ENCODE measurements at places on chromosomes 11 and 22. TPM values are rescaled to one million over a fixed set of nuclear protein-coding genes. Genes with fewer than 3 reads are reported as not detected.
A peak's percentile ranks its signal among the peaks of the same experiment; 100 is the strongest.

The PLAAT5 gene
- not detected for total RNA-seq

DNA sequence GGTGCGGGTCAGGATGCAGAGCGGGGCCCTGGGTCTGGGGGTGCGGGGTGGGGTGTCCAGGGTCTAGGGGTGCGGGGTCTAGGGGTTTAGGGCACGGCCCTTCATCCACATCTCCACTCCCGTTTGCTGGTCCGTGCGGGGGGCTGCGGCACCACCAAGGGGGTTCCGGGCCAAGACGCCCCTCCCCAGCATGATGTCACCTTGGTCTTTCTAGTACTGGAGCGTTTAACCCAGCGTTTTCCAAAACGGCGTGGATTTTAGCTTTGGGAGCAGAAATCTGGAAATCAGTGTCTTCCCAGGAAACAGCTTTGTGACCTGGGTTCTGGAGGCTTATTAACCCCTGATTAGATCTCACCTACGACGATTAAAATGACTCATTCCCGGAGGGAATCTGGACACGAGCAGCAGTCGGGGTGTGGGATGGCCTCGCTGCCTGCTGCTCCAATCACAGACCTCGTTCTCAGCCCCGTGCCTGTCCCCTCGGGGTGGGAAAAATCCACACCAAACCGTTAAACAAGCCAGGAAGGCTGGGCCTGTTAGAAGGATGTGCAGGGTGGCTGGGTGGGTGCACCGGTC is 759 bp downstream of the AP2A2 start:
- no peaks in the 10 kb centered on the region for H3K27me3 ChIP-seq
- H3K27ac ChIP-seq: peak overlapping the region; percentile 60
- H3K4me3 ChIP-seq: peak overlapping the region; percentile 75

The EHF gene
- total RNA-seq: 0.24 TPM

DNA sequence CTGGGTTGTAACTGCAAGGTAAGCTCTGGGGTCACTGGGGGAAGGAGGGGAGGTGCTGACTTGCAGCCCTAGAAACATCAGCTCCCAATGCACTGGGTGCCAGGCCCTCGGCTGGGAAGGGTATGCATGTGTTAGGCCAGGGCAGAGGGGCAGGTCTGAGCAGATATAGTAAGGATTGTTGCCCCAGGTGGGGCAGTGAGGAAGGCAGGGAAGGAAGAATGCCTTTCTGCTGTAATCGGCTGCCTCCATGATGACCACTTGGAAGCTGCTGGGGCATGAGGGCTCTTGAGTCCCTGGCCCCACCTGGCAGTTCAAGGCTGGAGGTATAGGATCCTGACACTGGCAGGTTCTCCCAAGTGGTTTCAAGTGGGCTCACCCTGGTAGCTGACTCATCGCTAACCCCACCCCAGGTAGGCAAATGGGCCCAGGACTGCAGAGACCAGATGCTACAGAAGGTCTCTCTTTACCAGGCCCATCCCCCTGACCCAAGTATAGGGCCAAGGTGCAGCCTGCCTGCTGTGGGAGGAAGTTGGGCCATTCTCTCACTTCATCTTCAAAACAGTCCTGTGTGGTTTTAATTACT is 56.7 kb downstream of the TIMP3 start:
- H3K27me3 ChIP-seq: no peaks in the 10 kb centered on the region
- no peak for DNase-seq
- H3K4me3 ChIP-seq: no peak overlapping the region
- H3K36me3 ChIP-seq: peaks cover 18% of the 10 kb centered on the region
- H3K27ac ChIP-seq: no peak overlapping the region

DNA sequence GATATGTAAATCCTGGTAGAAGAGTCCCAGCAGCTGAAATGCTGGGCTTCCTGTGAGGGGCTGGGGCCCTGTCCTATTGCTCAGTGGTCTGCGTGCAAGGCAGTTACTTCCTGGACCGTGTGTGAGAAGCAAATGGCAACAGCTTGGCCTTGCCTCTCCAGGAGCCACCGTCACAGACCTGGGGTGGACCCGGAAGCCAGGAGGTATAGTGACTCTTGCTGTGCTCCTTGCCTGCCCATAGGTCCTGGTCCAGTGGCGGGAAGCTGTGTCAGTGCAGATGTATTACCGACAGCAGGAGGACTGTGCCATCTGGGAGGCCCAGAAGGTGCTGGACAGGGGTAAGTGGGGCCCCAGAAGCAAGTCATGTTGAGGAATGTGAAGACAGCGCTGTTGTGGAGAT is 54.3 kb downstream of the PISD start:
- H3K4me3 ChIP-seq: no peak overlapping the region
- no peak for DNase-seq
- H3K36me3 ChIP-seq: peaks cover 24% of the 10 kb centered on the region
- H3K4me1 ChIP-seq: peaks cover 25% of the 10 kb centered on the region

- DNase-seq: no peak
- no peaks in the 10 kb centered on the region for H3K36me3 ChIP-seq
- H3K4me3 ChIP-seq: no peak overlapping the region
- no peak overlapping the region for H3K27ac ChIP-seq
Observed at GRCh38 chr11:117908109-117908895, 20.9 kb downstream of the TMPRSS13 start.

- H3K4me3 ChIP-seq: no peak overlapping the region
- H3K36me3 ChIP-seq: no peaks in the 10 kb centered on the region
Observed at GRCh38 chr11:12046636-12047236, 38.3 kb upstream of the DKK3 start.

DNA sequence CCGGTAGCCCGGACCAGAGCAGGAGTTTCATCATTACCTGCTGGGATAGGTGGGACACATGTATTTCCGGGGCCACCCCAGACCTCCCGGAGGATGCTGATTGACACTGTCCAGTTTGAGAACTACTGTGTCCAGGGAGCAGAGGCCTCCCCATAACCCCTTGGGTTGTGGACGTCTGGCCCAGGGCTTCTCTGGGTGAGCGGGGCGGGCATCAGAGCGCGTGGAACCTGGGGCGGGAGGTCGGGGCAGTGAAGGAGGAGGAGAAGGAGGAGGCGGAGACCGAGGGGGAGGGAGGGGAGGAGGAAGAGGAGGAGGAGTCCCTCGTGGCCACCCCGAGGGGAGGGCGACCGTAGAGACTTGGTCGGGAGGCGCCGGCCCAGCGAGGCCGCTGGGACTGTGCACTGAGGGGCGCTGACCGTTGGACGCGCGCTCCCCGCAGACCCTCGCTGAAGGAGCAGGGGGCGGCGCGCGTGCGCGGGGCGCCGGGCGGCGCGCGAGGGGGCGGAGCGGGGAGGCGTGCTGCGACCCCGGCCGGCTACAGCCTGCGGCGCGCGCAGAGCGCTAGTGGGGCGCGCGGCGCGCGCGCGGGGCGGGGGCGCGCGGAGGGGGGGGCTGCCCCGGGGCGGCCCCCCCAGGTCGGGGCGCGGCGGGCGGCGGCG is at the start of gene GRK3:
Gene GRK3, plus strand, starts transcription at position 356 of the 659 bp plus-strand sequence. CDS start 366 bp downstream, outside the sequence.
- no peaks in the 10 kb centered on the region for H3K27me3 ChIP-seq
- no peaks in the 10 kb centered on the region for H3K36me3 ChIP-seq
- DNase-seq: no peak
- peak within 1 kb of the TSS; percentile 66 for H3K27ac ChIP-seq

The NAP1L4 gene
- 186 TPM for total RNA-seq

GRCh38 chr11:86947541-86947940 is 7.7 kb downstream of the FZD4 start:
- H3K27ac ChIP-seq: no peak overlapping the region
- H3K36me3 ChIP-seq: peaks cover 13% of the 10 kb centered on the region
- no peak for DNase-seq
- H3K4me3 ChIP-seq: no peak overlapping the region
- no peaks in the 10 kb centered on the region for H3K27me3 ChIP-seq
- H3K4me1 ChIP-seq: peaks cover 79% of the 10 kb centered on the region

DNA sequence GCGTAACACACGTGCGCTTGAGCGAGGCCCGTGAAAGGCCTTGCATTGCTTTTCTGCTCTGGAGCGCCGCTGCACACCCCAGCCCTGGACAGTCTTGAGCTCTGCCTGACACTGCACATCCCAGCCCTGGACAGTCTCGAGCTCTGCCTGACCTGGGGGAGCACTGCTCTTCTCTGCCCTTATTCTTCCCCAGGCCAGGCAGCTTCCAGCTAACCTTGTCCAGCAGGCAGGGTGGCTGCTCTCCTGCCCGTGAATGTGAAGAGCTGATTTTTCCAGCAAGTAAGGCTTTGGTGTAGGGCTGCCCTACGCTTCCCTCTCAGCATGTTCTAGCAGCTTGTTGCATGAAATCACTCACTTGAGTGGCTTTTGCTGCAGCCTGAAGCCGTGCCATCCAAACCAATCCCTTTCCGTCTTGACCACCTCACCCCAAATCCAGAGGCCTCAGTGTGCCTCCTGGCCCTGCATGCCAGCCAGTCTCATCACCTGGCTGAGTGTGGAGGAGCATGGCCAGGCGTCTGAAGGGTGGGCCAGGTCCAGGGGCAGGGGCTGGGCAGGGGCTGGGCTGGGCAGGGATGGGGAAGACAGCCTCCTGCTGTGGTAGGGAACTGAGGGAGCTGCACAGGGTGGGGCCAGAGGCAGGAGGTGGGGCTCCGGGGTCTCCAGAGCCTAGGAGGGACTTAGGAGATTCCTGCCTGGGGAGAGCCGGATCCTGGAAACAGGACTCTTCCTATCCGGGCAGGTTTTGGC is 89.5 kb upstream of the B3GAT1 start:
- no peaks in the 10 kb centered on the region for H3K4me1 ChIP-seq

- H3K4me3 ChIP-seq: no peak overlapping the region
- H3K4me1 ChIP-seq: peaks cover 9% of the 10 kb centered on the region
- DNase-seq: no peak
- H3K36me3 ChIP-seq: no peaks in the 10 kb centered on the region
Observed at GRCh38 chr22:48974443-48975315, 853.0 kb downstream of the BRD1 start.

DNA sequence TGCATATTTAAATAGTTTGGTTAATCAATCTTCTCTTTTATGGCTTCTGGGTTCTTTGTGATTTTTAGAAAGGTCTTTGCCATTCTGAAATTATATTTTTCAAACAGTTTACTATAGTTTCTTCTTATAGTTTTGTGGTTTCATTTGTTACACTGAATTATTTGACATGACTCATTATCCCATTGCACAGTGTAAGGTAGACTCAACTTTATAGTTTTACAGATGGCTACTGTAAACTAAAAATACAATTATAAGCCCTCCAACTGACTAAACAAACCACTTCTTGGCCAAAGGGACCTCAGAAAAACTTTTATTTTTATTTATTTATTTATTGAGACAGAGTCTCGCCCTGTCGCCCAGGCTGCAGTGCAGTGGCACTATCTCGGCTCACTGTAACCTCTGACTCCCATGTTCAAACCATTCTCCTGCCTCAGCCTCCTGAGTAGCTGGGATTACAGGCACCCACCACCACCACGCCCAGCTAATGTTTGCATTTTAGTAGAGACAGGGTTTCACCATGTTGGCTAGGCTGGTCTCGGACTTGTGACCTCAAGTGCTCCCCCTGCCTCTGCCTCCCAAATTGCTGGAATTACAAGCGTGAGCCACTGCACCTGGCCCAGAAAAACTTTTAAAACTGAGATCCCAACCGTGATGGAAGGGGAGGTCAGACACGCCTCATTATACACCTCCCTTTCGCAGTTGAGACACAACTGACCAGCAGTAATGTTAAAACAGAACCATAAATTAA is 14.1 kb upstream of the RAC2 start:
- no peak for DNase-seq
- no peaks in the 10 kb centered on the region for H3K4me1 ChIP-seq
- no peak overlapping the region for H3K27ac ChIP-seq
- no peaks in the 10 kb centered on the region for H3K36me3 ChIP-seq
- peaks cover 16% of the 10 kb centered on the region for H3K27me3 ChIP-seq

The SYNGR1 gene
- not detected for total RNA-seq

DNA sequence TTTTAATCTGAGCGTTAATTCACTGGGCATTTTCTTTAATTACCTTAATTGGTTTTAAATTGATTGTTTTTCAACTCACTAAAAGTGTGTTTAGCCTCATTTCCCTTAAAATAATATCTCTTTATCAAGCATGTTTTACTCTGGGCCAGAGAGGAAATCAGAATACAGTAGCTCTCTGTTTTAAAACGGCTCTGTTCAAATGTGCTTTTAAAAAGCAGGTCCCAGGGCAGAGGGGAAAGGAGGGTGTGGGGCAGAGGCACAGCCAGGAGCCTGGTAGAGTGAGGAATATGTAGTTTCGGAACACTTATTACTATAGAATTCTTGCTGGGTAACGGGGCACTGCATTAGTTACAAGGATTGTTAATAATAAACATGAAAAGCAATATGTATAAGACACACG is 47.6 kb downstream of the FBXO7 start:
- no peak overlapping the region for H3K4me3 ChIP-seq
- H3K27me3 ChIP-seq: no peaks in the 10 kb centered on the region
- no peaks in the 10 kb centered on the region for H3K4me1 ChIP-seq
- no peaks in the 10 kb centered on the region for H3K36me3 ChIP-seq
- no peak overlapping the region for H3K27ac ChIP-seq
- no peak for DNase-seq

The UBQLN3 gene
- total RNA-seq: not detected

DNA sequence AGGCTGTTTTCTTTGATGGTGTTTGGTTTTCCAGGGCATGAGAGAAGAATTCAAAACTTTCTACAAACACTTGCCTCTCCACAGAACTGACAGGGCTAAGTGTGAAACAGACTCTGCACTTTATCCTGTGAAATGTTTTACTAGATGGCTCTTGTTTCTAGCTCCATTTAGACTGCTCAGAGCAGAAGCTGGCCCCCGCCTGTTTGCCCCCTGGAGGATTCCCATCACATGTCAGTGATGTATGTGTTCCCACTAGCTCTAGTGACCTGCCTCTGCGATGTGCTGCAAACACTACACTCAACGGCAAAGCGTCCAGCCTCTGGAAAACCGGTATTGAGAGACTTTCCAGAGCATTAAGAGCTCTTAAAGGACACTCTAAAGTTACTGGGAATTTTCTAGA is 41.4 kb upstream of the PCF11 start:
- H3K27me3 ChIP-seq: no peaks in the 10 kb centered on the region
- peak overlapping the region; percentile 27 for H3K27ac ChIP-seq
- H3K4me1 ChIP-seq: peaks cover 52% of the 10 kb centered on the region

- no peak for DNase-seq
- H3K27me3 ChIP-seq: peaks cover 5% of the 10 kb centered on the region
- no peak overlapping the region for H3K4me3 ChIP-seq
- H3K36me3 ChIP-seq: no peaks in the 10 kb centered on the region
Observed at GRCh38 chr11:117719480-117719879, 77.5 kb downstream of the DSCAML1 start.

GRCh38 chr11:123235117-123235655 is 40.1 kb upstream of the CLMP start:
- H3K36me3 ChIP-seq: no peaks in the 10 kb centered on the region
- no peaks in the 10 kb centered on the region for H3K27me3 ChIP-seq
- no peak overlapping the region for H3K27ac ChIP-seq
- H3K4me1 ChIP-seq: peaks cover 11% of the 10 kb centered on the region

- peak; percentile 61 for DNase-seq
- no peak overlapping the region for H3K27ac ChIP-seq
- H3K4me3 ChIP-seq: no peak overlapping the region
Observed at GRCh38 chr11:111538407-111539114, 2.0 kb upstream of the LAYN start.

DNA sequence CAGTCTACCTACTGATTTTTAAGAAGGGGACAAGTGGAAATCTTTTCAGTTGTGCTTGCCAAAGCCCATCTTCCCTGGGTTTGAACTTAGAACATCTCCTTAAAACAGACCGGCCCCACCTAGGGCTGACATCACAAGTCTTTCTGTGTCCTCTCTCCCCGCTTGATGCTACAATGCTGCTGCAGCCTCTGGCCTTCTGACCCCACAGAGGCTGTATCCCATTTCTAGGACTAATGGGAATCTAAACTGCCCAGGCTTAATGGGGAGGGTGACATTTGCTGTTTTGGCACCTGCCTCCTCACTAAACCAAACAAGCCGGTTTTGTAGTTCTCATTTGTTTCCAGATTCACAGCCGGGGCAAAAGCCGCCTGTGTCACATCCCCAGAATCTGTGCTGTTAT is 121.3 kb upstream of the CADM1 start:
- DNase-seq: no peak
- no peak overlapping the region for H3K4me3 ChIP-seq
- H3K36me3 ChIP-seq: no peaks in the 10 kb centered on the region
- H3K27ac ChIP-seq: no peak overlapping the region
- peaks cover 13% of the 10 kb centered on the region for H3K27me3 ChIP-seq

All from HepG2 (cell line).